ENCODE measurements at places on chromosomes 7 and 10.

DNA sequence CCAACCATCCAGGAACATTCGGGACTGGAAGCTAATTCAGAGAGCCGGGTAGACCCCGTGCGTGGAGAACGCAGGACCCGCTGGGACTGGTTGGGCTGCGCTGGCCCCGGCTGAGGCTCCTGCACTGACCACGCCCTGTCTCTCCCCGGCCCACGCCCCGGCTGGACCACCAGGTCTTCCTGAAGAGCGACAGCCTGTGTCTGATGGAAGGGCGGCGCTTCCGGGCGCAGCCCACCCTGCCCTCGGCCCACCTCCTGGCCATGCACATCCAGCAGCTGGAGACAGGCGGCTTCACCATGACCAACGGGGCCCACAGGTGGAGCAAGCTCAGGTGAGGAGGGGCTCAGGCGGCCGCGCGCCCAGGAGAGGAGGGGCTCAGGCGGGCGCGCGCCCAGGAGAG is 10.2 kb upstream of the UTF1 start:
- no peak for DNase-seq

DNA sequence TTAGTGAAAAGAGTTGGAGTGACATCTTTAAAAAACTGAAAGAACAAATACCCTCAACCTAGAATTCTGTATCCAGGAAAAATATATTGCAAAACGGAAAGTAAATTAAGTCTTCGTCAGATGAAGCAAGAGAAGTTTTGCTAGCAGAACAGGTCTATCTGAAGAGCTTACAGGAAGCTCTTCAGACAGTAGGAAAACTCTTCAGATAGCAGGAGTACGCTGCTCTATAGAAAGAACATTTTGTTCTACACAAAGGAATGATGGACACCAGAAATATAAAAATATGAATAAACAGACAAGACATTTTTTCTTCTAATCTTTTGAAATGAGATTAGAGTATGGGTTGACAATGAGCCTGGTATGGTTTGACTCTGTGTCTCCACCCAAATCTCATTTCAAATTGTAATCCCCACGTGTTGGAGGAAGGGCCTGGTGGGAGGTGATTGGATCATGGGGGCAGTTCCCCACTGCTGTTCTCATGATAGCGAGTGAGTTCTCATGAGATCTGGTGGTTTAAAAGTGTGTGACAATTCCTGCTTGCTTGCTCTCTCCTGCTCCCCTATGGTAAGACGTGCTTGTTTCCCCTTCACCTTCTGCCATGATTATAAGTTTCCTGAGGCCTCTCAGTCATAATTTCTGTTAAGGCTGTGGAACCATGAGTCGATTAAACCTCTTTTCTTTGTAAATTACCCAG is 567.3 kb downstream of the AUTS2 start:
- no peak for DNase-seq

GRCh38 chr7:101555921-101556275 is 73.2 kb downstream of the MYL10 start:
- DNase-seq: no peak

GRCh38 chr7:141820067-141820466 is 21.2 kb downstream of the PRSS37 start:
- DNase-seq: no peak

GRCh38 chr10:88735661-88736060 is 24.2 kb upstream of the LIPN start:
- no peak for DNase-seq

- DNase-seq: no peak
Observed at GRCh38 chr10:106551501-106552062, 612.9 kb downstream of the SORCS1 start.

Measured in left cardiac atrium (tissue), 4 donors.